IPS DF 6.9 (cell line): ENCODE measurements at places on chromosomes 3 and 15.

DNA sequence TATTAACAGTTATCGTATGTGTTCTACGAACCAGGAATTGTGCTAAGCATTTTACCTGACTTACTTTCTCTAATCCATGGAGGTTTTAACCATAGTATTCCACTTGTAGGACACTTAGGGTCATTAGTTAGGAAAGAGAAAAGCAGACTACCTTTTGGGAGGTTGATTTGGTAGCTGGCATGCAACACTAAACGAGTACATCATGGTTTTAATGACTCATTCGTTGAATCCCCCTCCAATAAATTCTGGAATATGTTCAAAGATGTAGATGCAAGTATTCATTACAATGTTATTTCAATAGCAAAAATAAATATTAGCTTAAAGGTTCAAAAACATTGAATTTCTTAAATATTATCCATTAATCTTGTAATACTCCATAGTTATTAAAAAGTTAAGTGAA lies 162.5 kb downstream of the FMN1 start:
- H3K4me3 ChIP-seq: no peak overlapping the region
- no peaks in the 10 kb centered on the region for H3K4me1 ChIP-seq
- DNase-seq: no peak

DNA sequence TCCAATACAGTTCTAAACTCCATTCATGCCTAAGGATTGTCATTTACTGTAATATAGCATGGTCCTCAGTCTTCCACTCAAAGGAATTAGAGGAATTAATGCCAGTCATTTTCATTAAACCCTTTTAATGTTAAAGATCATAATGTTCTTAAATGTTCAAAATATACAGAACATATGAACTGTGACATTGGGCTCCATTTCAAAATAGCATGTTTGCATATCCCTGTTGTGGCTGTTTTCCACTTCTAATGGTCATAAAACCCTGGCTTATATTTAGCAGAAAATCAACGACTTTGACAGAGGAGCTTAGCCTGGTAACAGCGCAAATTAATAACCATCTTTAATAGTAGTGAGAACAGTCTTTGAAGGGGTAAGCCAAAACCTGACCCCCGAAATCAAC lies 260.7 kb downstream of the UBE2E2 start:
- no peaks in the 10 kb centered on the region for H3K36me3 ChIP-seq
- no peak overlapping the region for H3K4me3 ChIP-seq

GRCh38 chr3:44913868-44914468 lies 39.6 kb downstream of the TGM4 start:
- H3K27ac ChIP-seq: no peak overlapping the region
- H3K4me1 ChIP-seq: no peaks in the 10 kb centered on the region
- peak; percentile 57 for DNase-seq
- no peak overlapping the region for H3K4me3 ChIP-seq
- H3K27me3 ChIP-seq: no peaks in the 10 kb centered on the region; the same call in 1 of the 2 replicates
- no peaks in the 10 kb centered on the region for H3K36me3 ChIP-seq

GRCh38 chr15:50148362-50148963 lies 29.4 kb upstream of the ATP8B4 start:
- DNase-seq: peak; percentile 66
- H3K36me3 ChIP-seq: no peaks in the 10 kb centered on the region
- no peak overlapping the region for H3K27ac ChIP-seq
- H3K27me3 ChIP-seq: no peaks in the 10 kb centered on the region
- H3K4me3 ChIP-seq: no peak overlapping the region

- H3K4me3 ChIP-seq: no peak overlapping the region
- no peak overlapping the region for H3K27ac ChIP-seq
- H3K27me3 ChIP-seq: no peaks in the 10 kb centered on the region
- no peaks in the 10 kb centered on the region; the same call in 1 of the 2 replicates for H3K36me3 ChIP-seq
- H3K4me1 ChIP-seq: no peaks in the 10 kb centered on the region
These were observed 42.5 kb downstream of the TAMM41 start for GRCh38 chr3:11803977-11804892.

GRCh38 chr3:190175490-190175889 lies 54.8 kb upstream of the P3H2 start:
- H3K27ac ChIP-seq: no peak overlapping the region
- H3K4me3 ChIP-seq: no peak overlapping the region
- H3K4me1 ChIP-seq: no peaks in the 10 kb centered on the region
- no peak for DNase-seq

DNA sequence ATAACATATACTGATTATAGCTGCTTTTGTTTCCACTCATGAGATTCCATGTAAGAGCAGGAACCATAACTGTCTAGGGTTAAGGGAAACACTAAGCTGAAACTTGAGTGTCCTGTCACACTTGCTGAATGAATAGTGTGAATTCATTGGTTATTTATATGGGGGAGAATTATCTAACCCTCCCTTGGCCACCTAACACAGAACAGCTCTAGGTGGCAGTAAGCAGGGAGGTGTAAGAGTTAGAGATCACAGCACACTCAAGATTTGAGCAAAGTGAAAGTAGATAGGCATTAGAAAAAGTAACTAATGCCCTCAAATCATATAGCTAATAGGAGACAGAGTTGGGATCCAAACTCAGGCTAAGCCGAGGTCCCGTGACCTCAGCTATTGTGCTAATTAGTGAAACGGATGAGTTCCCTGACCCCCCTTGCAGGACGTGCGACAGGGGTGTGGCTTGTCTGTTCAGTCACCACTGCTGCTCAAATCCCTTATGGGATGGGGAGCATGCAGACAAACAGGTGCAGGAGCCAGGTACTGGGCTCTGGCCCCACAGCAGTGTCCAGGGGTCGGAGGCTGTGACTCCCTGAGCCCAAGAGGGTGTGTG lies 27.7 kb upstream of the ANO10 start:
- H3K4me3 ChIP-seq: no peak overlapping the region
- no peaks in the 10 kb centered on the region for H3K36me3 ChIP-seq
- DNase-seq: no peak
- no peaks in the 10 kb centered on the region for H3K27me3 ChIP-seq
- H3K27ac ChIP-seq: no peak overlapping the region
- peaks cover 3% of the 10 kb centered on the region; the same call in 1 of the 2 replicates for H3K4me1 ChIP-seq

DNA sequence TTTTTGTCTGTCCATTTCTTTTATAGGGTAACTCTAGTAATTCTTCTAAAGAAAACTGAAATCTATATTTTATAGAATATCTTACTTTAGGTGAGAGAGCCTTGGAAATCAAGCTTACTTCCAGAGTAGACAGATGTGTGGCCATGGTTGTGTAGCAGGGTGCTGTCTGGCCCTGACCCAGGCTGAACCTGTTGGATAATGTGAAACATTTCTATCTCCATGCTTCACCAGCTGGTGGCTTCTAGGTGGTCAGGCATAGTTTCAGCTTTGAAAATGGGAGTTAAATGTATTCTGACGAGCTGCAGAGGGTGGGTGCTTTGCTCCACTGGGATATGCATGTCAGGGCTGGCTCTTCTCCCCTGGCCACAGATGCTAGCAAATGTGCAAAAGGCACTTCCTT lies 20.8 kb upstream of the NR2C2 start:
- DNase-seq: no peak
- no peaks in the 10 kb centered on the region for H3K4me1 ChIP-seq
- no peak overlapping the region for H3K4me3 ChIP-seq
- no peaks in the 10 kb centered on the region for H3K36me3 ChIP-seq
- no peaks in the 10 kb centered on the region for H3K27me3 ChIP-seq
- H3K27ac ChIP-seq: no peak overlapping the region

DNA sequence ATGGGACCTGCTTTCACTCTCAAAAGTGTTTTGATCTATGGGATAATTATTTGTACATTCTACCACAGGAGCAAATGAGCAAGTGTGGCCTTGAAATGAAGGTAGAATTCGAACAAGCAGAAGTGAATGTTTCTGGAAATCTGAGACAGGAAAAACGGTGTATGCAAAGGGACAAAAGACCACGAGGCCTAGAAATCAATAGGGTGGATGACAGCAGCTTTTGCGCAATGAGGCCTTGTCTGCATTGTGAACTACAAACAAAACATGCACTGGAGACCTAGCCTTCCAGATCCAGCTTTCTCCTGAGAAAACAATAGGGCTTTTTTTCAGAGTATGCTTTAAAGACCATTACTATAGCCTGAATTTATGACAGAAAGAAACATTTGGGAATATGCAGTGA lies 1137.0 kb downstream of the ROBO2 start:
- H3K27ac ChIP-seq: no peak overlapping the region
- H3K36me3 ChIP-seq: no peaks in the 10 kb centered on the region
- no peaks in the 10 kb centered on the region for H3K27me3 ChIP-seq

GRCh38 chr3:138347960-138348753 lies at the start of gene MRAS:
TSS of gene MRAS (plus strand) at chr3:138348579. CDS start at chr3:138372884, 24,305 bp downstream.
- H3K4me1 ChIP-seq: peaks cover 3% of the 10 kb centered on the region; the same call in 1 of the 2 replicates
- no peak for DNase-seq
- no peak within 1 kb of the TSS for H3K27ac ChIP-seq
- H3K36me3 ChIP-seq: no peaks in the 10 kb centered on the region
- H3K4me3 ChIP-seq: peak within 1 kb of the TSS; percentile 90; the same call in 1 of the 2 replicates

GRCh38 chr3:44918087-44918486 lies 43.7 kb downstream of the TGM4 start:
- no peaks in the 10 kb centered on the region for H3K27me3 ChIP-seq
- DNase-seq: no peak
- H3K4me1 ChIP-seq: no peaks in the 10 kb centered on the region
- no peak overlapping the region for H3K4me3 ChIP-seq
- no peak overlapping the region for H3K27ac ChIP-seq

- no peaks in the 10 kb centered on the region for H3K27me3 ChIP-seq
- no peaks in the 10 kb centered on the region for H3K4me1 ChIP-seq
- H3K27ac ChIP-seq: no peak overlapping the region
- no peak for DNase-seq
These were observed 155.8 kb downstream of the FAM43A start for GRCh38 chr3:194841515-194841841.

DNA sequence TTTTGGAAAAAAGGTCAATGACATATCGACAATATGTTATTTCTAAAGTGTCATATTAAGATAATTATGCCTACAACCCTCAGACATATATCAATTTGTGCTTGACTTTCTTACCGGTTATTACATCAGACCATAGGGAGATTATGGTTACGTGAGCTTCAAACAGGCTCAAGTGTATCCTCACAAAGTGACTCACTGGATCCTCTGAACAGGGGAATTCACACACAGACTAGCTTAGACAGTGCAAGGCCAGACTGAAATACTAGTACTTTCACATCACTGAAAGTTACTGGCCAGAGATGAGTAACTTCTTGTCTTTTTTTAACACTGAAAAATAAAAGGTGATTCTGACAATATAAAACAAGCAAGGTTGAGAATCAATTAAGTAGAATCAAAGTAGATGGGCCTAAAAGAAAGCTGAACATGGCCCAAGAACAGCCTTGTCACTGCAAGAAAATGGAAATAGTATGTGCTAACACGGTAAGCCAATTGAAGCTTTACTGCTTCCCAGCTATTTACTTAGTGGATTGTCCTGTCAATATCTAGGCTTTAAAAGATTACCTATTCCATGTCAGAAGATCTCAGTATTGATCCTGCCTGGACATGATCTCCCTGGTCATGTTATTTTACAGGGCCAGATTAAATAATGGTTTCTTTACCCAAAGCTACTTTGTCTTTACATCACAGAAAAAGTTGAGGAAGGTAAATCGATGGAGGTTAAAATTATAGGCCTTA lies 848.6 kb downstream of the ROBO1 start:
- H3K27me3 ChIP-seq: no peaks in the 10 kb centered on the region
- H3K4me1 ChIP-seq: no peaks in the 10 kb centered on the region
- DNase-seq: no peak
- no peaks in the 10 kb centered on the region for H3K36me3 ChIP-seq

DNA sequence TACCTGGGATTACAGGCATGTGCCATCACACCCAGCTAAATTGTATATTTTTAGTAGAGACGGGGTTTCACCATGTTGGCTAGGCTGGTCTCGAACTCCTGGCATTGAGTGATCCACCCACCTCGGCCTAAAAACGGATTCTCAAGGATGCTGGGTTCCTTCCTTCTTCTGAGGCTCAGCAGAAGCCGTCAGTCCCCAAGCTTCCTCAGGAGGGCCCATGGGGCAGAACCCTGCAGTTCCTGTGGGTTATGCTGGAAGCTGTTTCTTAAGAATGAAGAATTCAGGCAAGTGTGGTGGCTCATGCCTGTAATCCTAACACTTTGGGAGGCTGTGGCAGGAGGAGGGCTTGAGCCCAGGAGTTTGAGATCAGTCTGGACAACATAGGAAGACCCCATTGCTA lies 29.0 kb upstream of the ZNF710 start:
- H3K4me1 ChIP-seq: no peaks in the 10 kb centered on the region; the same call in 1 of the 2 replicates
- no peak for DNase-seq
- no peaks in the 10 kb centered on the region for H3K27me3 ChIP-seq
- H3K27ac ChIP-seq: no peak overlapping the region

DNA sequence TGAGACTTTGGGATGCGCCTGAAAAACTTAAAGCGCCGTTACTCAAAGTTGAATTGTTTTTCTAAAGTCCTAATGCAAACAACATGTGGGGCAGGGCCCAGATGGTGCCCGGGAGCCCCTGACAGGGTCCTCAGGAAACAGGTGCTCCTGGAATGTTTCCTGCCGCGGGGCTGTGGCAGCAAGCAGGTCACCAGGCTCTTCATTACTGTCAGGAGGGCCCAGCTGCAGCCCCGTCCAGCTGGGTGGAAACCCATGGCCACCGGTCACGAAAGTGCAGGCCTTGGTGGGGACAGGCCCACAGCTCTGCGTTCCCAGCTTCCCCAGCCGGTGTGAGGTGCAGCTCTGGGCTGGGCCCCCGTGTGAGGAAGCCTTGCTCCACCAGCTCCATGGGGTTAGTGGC lies 63.9 kb upstream of the GATA2 start:
- H3K4me3 ChIP-seq: no peak overlapping the region
- peaks cover 2% of the 10 kb centered on the region; the same call in 1 of the 2 replicates for H3K27me3 ChIP-seq
- no peaks in the 10 kb centered on the region for H3K36me3 ChIP-seq
- DNase-seq: no peak
- H3K27ac ChIP-seq: no peak overlapping the region

- H3K27me3 ChIP-seq: no peaks in the 10 kb centered on the region
- no peaks in the 10 kb centered on the region for H3K4me1 ChIP-seq
- no peak overlapping the region for H3K4me3 ChIP-seq
- no peaks in the 10 kb centered on the region for H3K36me3 ChIP-seq
- H3K27ac ChIP-seq: no peak overlapping the region
- no peak for DNase-seq
These were observed 196.6 kb upstream of the IL12A start for GRCh38 chr3:159792070-159792469.

- H3K36me3 ChIP-seq: no peaks in the 10 kb centered on the region
- H3K4me1 ChIP-seq: no peaks in the 10 kb centered on the region
- no peaks in the 10 kb centered on the region for H3K27me3 ChIP-seq
- H3K4me3 ChIP-seq: no peak overlapping the region
These were observed 234.0 kb downstream of the ADAMTSL3 start for GRCh38 chr15:83887961-83888360.

- no peak for DNase-seq
- H3K4me1 ChIP-seq: peaks cover 6% of the 10 kb centered on the region
- H3K27ac ChIP-seq: no peak overlapping the region
- H3K4me3 ChIP-seq: no peak overlapping the region
- H3K36me3 ChIP-seq: peaks cover 6% of the 10 kb centered on the region; the same call in 1 of the 2 replicates
- H3K27me3 ChIP-seq: no peaks in the 10 kb centered on the region
These were observed 17.6 kb downstream of the EXOSC7 start for GRCh38 chr3:44993471-44994205.

DNA sequence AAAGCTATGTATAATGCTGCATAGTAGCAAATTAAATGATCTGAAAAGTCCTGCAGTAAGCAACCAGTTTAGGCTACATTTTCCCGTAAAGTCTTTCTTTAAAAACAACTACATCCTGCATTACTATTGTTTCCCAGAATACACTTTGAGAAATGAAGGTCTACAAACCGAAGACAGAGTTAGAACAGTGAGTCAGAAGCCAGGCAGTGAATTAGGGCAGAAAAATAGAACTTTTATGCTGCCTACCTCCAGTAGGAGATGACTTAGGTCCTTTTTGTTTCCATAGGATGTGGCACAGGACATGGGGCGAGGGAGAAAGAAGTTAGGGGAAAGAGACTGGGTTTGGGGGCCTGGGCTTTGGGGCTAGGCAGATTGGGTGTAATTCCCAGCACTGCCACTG lies 127.3 kb downstream of the PPM1L start:
- no peak overlapping the region for H3K27ac ChIP-seq
- H3K4me1 ChIP-seq: peaks cover 1% of the 10 kb centered on the region; the same call in 1 of the 2 replicates
